ENCODE measurements at places on chromosomes 11 and 22.

- no peak for DNase-seq
These were observed 78.2 kb downstream of the UVRAG start for GRCh38 chr11:75893251-75893650.

GRCh38 chr11:28969832-28970231 is 861.6 kb downstream of the METTL15 start:
- no peak for DNase-seq

DNA sequence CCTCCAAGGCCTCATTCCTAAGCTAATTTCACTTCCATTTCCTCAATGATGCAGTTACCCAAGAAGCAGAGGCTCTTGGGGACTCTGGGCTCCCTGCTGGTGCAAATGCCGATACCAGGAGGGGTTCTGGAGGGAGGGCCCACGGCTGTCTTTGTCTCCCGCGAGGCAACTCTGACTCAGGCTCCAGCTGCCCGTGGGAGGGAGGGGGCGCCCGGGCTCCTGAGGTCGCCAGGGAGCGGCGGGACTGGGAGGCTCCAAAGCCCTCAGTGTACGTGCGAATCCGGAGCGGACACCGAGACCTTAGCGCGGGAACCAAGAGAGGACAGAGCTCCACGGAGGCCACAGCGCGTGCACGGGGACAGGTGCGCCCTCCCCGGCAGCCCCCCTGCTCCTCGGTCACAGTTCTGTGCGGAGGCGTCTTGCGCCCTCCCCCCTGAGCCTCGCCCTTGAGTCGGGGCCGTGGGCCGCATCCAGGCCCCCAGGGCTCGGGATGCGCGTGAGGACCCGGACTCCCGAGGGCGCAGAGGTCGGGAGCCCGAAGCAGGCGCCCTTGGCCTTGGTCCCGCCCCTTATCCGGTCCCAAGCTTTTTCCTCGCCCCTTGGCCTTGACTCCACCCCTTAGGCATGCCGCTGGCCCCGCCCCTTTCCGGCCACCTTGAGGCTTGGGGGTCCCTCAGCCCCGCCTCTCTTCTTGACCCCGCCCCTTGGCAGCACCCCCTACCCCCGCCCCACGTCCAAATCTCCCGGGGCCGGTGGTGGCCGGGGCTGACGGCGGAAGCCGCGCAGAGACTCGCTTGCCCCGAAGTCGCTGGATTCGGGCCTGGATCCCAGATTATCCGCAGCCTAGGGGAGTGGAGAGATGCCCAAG is 4.7 kb upstream of the SHISA8 start:
- DNase-seq: peak; percentile 60

- no peak for DNase-seq
These were observed 64.6 kb upstream of the ADSL start for GRCh38 chr22:40281717-40282116.

- peak; percentile 23 for DNase-seq
These were observed 753 bp downstream of the STX3 start for GRCh38 chr11:59755701-59756557.

- DNase-seq: no peak
These were observed 86.2 kb downstream of the ZNRF3 start for GRCh38 chr22:28969401-28970168.

GRCh38 chr11:70727899-70728620 is 329.7 kb downstream of the CTTN start:
- DNase-seq: no peak

DNA sequence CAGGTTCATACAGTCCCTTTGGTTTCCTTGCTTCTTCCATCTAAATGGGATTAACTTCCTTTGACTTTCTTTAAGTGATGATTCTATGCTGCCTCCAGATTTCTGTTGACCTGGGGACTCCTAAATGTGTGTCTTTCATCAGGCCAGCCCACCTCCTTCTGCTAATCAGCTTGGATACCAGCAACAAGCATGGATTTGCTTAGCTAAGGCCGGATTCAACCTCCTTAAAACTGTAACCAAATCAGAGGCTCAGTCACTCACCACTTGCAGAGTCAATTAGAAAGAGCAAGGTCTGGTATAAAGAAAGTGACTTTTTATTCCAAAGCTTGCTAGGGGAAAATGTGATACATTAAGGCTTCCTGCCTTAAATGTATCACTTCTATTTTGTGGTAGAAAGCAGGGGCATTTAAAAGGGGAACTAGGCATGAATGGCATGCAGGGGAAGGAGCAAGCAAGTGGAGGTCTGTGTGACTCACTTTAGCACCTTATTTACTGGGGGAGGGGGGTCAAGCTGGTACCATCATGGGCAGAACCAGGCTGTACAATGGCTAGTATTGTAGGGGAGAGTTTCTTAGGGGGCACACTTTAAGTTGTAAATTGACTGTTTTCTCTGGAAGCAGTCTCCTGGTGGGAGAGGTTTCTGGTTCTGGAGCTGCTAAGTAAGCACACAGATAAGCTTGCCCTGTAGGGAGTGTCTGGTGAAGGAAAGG is 239.0 kb upstream of the PDGFD start:
- DNase-seq: no peak

DNA sequence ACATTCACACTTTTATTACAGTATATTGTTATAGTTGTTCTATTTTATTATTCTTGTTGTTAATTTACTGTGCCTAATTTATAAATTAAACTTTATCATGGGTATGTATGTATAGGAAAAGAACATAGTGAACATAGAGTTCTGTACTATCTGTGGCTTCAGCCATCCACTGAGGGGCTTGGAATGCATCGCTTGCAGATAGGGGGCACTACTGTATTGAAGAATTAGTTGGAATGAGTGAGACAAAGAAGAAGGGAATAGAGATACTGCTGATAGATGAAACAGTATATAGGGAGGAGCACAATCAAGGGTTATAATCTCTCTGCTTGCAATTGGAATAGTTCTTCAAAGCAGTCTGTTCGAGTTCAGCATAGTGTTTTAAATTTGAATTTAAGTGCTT is 432.2 kb downstream of the RAB38 start:
- DNase-seq: no peak

DNA sequence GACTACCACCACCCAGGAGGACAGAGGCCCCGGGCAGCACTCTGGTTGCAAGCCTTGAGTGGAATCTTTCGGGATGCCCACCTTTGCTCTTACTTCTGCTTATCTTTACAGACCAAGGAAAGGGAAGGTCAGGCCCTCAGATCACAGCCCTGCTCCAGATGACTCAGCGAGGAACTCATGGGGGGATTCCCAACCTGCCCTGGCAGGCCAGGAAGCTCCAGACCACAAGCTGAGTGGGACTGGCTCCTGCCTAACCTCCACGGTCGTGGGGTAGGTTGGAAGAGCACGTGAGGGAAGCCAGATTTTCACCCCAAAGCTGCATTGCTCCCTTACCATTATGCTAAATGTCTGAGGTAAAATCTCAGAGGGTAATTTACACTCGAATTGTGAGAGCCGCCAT is 11.8 kb downstream of the TBC1D10A start:
- DNase-seq: peak; percentile 68

- DNase-seq: no peak
These were observed 1.2 kb downstream of the SYNGR1 start for GRCh38 chr22:39350757-39351688.

DNA sequence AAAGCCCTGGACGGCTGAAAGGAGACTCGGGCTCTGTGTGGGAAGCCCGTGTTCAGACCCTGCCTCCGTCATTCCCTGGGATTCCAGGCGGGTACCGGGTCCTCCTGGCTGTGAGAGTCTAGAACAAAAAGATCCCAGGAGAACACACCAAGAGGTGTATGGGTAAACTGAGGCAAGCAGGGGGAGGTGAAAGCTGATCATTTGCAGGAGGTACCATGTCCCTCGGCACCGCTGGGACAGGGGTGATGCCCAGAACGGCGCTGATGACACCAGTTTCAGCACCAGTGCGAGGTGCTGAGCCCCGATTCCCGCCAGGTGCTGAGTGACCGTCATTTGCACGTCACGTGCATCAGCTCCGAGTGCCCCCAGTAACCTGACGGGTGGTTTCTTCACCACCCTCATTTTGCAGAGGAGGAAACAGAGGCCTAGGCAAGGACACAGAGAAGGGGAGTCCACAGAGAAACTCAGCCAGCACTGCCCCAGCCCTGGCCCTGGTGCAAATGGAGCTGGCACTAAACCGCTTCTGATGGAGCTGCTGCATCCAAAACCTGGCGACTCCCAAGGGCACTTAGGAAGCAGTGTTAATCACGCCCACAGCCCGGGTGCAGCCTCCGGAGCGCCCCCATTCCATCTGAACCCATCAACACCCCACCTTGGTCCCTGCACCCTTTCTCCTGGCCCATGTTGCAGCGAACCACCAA is 16.8 kb downstream of the MACROD1 start:
- no peak for DNase-seq

- DNase-seq: no peak
These were observed 26.6 kb downstream of the HPS5 start for GRCh38 chr11:18295316-18295715.

DNA sequence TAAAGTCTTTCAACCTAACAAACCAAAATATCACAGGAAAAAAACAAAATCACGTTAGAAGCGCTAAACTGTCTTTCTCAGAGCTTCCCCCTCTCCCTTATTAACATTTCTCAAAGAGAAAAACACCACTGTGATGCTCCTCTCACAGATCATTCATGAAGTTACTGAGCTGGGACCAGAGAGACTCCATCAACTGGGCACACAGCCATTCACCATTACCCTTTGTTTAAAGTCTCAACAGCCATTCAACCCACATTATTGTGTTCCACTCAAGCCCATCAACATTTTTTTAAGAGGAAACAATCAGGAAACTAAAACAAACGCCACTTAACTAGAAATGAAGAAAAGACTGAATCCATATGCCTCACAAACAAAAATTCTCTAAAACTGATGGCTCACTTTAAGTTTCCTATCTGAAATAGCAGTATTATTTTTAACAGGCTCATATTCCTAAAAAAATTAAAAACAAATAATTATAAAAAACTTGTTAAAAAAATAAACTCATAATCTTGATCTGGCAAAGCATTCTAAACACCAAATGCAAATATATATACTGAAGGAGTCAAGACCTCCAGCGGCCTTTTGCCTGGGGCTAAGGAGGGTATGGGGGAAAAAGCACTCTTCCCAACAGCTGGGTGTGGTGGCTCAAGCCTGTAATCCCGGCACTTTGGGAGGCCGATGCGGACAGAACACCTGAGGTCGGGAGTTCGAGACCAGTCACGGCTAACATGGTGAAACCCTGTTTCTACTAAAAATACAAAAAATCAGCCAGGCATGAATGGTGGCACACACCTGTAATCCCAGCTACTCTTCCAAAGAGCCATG is 14.0 kb downstream of the CELF1 start:
- DNase-seq: no peak

GRCh38 chr11:17612221-17613188 is 65.4 kb downstream of the OTOG start:
- DNase-seq: no peak

GRCh38 chr11:78414321-78415051 is 3.1 kb downstream of the GAB2 start:
- no peak for DNase-seq

DNA sequence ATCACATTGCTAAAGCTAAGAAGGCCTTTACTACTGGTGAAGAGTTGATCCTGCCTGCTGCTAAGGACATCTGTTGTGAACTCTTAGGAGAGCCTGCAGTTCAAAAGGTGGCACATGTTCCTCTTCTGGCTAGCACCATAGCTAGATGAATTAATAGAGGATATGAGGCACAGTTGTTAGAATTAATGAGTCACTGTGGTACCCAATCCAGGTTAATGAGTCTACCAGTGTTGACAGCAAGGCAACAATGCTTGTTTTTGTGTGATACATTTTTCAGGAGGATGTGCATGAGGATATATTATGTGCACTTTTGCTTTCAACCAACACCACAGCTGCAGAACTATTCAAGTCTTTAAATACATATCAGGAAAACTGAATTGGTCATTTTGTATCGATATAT is 12.0 kb downstream of the C11orf58 start:
- DNase-seq: no peak
